ENCODE measurements at places on chromosomes 4 and X.
A peak's percentile ranks its signal among the peaks of the same experiment; 100 is the strongest.

- no peak for DNase-seq
Measured at GRCh38 chrX:48989483-48989882, 12.6 kb downstream of the GRIPAP1 start.

DNA sequence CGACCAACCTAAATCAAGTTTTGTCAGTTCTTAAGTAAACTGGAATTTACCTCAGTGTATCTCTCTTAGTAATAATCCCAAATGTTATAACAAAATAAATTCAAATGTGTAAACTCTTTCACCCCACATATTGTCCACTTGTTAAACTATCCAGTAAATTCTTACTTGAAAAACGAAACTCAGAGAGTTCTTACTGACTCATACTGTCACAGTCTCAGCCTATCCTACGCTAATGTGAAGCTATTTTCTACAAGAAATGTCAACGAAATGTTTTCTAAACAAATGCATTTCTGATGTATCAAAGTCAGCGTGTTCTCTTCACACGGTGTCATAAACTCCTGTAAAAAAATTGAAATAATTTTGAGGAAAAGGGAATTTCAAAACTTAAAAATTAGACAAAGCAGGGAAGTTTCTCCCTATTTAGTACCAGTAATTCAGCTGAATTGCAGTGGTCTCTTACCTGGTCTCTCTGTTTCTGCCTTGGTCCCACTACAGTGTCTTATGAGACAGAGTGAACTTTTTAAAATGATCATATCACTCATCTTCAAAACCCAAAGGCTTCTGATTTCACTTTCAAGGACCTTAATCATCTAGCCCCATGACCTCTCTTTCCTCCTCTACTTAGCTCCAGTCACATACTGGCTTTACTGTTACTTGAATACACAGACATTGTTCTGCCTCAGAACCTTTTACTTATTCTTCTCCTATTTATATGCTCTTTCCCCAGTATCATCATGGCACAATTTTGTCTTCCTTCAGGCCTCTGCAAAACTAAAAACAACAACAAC lies 63.3 kb downstream of the DCAF8L1 start:
- no peak for DNase-seq

DNA sequence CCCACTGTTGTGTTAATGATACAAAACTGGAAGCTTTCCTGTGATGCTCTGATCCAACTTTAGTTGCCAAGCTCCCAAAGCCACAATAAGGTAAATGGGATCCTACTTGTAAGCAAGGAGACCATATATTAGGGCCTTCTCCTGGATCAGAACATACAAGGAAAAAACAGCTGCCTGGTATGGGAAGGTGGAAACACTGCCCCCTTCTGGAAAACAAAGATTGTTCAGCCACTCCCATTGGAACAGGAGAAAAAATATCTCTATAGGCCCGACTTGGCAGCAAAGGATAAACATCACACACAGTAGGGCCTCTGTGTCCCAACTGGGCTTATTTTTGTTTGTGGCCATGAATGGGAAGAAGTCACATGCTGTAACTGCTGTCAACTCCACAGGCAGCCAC lies 166.5 kb downstream of the TBX22 start:
- no peak for DNase-seq

GRCh38 chrX:130615941-130616340 lies 214.2 kb downstream of the RBMX2 start:
- DNase-seq, result no peak

GRCh38 chr4:162682651-162683050 lies 484.0 kb downstream of the NAF1 start:
- DNase-seq, result no peak

- no peak for DNase-seq
Measured at GRCh38 chr4:7183161-7183560, 9.2 kb upstream of the SORCS2 start.

DNA sequence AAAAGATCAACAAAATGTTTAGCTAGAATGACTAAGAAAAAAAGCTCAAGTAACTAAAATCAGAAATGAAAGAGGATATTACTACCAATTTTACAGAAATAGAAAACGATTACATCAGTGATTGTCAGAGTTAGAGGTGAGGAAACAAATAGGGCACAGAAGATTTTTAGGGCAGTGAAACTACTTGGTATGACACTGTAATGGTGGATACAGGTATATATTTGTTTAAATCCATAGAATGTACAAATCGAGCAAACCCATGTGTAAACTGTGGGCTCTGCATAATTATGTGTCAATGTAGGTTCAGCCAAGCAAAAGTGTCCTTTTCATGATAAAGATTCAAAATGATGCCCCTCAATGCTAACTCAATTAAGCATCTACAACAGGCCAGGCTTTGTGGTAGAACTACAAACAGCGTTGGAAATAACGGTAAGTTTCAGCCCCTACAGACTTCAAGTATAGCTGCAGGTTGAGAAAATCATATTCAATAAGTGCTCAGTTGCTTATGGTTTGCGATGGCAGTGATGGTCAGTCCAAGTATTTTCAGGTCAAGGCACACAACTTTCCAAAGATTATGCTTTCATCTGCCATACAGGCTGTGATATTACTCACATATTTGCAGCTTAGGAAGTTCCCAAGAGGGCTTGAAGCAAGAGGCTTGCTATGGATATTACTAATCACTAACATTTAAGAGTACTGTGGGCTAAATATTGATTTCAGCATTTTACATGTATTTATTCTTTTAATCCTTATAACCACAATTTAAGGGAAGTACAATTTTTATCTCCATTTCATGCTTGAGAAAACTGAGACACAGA lies 158.6 kb downstream of the TET2 start:
- no peak for DNase-seq

DNA sequence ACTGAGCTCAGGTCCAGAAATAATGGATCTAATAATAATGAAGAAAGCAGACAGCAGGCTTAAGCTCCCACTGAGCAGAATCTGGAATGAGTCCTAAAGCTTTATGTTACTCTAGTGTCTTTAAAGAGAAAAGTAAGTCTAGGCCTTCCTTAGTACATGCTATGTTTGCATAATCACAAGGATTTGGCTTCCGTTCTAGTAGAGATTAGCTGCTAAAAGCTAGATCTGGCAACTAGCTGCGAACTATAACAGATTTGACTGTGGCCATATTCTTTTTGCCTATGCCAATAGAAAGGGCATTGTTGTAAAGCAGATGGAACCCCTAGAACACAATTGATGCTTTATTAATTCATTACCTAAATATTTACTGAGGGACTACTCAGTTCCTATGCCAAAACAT lies 19.0 kb downstream of the COX7B2 start:
- no peak for DNase-seq

DNA sequence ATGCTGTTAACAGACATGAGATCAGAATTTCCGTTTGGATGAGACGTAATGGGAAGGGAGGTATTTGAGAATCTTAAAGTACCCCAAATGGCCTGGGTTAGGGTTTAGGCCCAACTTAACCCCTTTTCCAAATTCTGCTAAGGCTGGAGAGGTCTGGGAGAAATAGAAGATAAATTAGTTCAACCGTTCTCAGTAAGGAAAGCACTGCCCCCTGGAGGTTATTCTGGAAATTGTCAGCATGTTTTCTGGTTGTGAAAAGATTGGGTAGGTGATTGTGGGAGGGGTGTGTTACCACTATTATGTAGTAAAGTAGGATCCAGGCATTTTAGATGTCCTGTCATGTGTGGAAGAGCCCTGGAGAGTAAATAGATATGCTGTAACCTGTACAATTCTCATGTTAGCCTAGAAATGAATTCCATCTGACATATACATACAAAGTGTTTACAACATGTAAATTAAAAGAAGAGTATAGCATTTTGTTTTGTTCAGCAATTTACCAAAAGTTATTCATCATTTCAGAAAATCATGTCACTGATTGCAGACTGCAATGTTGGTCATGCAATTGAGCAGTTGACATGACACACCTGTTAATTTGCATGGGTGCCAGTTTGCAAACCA lies 26.8 kb upstream of the GRXCR1 start:
- DNase-seq, result peak; percentile 2

GRCh38 chr4:156188596-156188995 lies 234.9 kb upstream of the CTSO start:
- no peak for DNase-seq

- DNase-seq, result no peak
Measured at GRCh38 chr4:173684223-173684622, 154.2 kb upstream of the HAND2 start.

DNA sequence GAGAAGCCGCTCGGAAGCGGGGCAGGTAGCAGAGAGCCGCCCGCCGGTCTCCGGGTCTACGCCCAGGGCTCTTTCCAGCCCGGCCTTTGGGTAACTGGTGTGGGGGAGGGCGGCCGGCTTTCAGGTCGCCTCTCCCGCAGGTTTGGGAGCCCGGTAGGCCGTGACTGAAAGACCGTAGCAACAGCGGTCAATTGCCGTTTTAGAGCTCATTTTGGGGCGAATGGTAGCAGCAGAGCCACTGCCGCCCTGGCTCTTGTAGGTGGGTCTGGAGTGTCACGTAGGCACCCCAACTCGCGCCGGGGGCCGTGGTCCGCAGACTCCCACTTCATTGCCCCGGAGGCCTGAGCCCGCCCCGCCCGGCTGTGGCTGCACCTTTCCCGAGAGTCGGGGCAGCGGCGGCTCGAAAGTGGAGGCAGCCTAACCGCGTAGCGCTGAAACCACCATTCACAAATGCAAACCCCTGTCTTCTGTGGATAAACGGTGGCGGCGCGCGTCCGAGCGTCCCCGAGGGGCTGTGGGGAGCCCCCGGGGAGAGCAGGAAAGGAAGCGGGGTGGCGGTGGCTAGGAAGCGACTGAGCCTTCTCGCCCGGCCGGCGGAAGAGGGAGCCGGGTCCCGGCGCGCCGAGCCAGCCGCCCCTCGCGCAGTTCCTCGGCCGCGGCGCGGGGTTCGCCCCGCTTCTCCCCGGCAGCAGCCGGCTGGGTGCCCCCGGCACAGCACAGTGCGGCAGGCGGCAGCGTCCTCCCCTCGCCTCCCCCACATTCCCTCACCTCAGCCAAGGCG lies 2185.1 kb upstream of the TENM3 start:
- no peak for DNase-seq

Data from activated T-helper 9 cell treated with anti-CD3 and anti-CD28 coated beads, Interleukin-2, amount 50 U/mL, for 16 hours (primary cell).